ENCODE measurements at places on chromosomes 16 and 17. TPM values are rescaled to one million over a fixed set of nuclear protein-coding genes. Genes with fewer than 3 reads are reported as not detected.

DNA sequence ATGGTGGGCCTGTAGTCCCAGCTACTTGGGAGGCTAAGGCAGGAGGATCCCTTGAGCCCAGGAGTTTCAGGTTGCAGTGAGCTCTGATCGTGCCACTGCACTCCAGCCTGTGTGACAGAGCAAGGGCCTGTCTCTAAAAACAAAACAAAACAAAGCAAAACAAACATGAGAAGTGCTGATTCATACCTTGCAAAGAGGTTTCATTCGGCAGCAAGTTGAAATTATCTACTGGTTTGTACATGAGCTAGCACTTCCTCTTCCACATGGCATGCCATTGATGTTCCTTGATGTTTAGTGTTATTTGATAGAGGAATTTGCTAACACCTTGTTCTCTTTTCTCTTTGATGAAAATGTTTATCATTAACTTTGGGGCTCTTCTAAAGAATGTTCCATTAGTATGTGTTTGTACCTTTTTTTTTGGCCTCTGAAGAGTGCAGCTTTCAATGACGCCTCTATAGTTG is 50.6 kb downstream of the SPECC1 start:
- DNase-seq = peak; percentile 93

DNA sequence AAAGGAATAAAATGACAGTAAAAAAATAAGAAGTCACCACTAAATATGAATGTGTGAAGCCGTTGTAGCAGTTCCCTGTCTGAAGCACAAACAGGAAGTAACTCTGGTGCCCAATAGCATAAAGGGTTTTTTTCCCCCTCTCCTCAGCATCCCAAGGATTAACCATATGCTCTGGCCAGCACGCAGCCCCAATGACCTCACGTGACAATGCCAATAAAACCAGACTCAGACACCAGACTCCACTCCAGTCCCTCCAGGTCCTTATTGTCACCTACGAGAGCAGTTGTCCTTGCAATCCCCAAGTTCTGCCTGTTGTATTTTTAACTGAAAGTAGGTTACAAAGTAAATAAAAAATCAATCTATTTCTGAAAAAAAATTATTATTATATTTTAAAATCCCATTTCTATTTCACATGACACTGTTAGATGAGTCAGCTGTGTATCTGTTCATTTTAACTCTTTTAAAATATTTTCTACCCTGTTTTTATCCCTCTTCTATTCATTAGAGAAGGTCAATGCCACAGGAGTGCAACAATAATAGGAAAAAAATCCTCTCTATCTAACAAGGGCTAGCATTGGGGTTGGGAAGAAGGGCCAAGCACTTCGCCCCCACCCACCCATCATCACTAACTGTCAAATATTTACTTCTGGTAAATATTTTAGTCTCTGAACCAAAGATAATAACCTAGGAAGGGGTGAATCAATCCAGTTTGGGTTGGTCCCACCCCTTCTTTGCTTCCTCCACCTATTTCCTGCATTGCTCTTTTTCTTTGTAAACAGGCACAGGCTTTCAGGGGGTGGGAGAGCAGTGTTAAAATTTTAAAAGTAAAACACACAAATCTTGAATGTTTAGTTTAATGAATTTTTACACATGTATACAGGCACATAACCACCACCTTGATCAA is 6.6 kb downstream of the PRAC1 start:
- no peak for DNase-seq

KRTAP1-5 gene
- polyA plus RNA-seq = not detected

FAM20A gene
- polyA plus RNA-seq = 0.09 TPM

HS3ST3A1 gene
- not detected for polyA plus RNA-seq

Data from A549 (cell line).